ENCODE measurements at places on chromosomes 16 and 17.

DNA sequence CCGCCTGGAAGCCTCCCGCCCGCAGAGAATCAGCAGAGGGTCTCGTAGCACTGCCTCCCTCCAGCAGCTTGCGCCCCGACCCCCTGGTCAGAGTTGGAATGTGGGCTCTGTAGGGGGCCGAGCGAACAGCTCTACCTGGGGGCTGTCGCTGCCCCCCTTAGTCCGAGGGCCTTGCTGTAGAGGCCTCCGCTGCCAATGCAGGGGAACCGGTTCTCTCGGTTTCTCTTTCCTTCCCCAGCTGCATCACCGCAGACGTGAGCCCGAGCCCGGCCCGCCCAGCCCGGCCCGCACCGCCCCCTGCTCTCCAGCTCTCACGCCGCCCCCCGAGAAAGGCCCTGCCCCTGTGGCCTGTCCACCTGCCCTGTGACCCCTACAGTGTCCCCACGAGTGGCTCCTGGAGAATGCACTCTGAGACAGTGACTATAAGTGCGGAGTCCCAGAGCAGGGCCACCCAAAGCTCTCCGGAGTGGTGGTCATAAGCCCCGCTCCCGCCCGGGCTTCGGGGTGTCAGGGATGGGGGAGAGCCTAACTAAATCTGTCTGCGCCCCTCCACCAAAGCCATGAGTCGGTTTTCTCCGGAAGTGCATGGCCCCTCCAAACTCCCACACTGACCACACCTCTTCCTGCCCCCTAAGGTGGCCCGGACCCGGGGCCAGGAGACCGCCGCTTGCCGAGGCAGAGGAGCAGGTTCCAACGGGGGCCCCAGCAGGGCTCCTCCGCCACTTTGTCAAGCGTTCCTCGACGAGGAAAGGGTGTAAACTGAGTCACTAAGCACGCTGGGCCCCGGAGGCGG lies 1.7 kb downstream of the ARHGAP27 start:
- DNase-seq = no peak

DNA sequence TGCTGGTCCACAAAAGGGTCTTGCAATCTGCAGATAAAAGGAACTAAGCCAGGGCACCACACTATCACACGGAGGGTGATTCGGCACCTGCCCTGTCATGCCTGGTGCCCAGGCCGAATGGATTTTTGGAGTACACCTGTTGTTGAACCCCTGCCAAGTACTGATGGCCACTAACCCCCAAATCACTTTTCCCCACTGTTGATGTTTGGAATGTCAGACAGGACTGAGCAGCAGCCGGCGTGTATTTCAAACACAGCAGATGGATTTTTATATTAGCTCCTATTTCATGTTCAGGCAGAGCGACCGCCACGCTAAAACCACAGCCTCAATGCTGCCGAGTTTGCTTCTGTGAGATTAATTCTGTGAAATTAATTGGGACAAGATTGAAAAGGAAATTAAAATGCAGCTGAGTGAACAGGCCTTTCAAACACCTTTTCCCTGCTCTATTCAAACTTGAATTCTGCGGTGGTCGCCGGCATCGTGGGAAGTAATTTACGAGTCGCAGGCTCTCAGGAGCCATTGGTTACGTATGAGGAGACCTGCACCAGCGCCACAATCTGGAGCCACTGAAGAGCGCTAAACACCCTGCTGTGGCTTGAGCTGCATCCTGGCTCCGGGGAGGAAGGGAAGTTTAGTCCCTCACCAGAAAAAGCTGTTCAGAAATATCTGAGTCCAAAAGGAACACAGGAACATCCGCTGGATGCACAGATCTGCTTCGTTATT lies 48.5 kb downstream of the SNX11 start:
- DNase-seq = no peak

- DNase-seq = no peak
Observed at GRCh38 chr16:10339777-10340732, 45.8 kb upstream of the ATF7IP2 start.

DNA sequence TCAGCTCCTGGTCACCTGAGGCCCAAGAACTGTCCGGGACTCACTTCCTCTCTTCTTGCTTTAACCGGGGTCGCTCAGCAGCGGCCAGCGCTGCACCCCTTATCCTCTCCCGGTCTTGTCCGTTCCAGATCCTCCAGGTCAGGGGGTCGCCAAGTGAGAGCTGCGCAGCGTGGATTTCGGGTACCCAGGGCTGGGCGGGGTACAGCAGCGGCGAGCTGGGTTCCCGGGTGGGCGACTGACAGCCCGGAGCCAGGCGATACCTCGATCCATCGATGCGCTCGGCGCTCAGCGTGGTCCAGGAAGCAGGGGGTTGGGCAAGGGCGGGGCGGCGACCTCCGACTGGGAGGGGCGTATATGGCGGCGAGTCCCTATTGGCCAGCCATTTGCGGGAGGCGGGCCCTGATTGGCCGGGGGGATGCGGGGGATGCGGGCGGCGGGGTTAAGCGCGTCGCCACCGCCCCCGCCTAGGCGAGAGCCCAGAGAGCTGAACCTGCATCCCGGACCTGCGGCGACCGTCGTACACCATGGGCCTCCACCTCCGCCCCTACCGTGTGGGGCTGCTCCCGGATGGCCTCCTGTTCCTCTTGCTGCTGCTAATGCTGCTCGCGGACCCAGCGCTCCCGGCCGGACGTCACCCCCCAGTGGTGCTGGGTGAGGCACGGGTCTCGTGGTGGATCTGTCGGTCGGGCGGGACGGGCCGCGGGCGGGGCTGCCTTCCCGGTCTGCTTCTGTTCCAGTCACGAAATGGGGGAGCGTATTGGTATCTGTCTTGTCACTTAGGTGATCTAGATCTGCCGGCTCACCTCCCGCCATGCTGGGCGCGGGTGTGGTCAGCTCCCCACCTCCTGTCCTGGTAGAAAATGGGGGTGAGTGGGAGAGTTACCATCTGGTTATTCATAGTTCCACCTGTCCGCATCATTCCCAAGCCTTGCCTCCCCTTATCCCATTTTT lies at the start of gene PLA2G15:
Gene PLA2G15 (plus strand): TSS at position 471 of the 951 bp plus-strand sequence. CDS start 54 bp downstream, at position 525.
- DNase-seq = peak; percentile 95

- DNase-seq = no peak
Observed at GRCh38 chr17:57481910-57482391, 225.6 kb downstream of the MSI2 start.

DNA sequence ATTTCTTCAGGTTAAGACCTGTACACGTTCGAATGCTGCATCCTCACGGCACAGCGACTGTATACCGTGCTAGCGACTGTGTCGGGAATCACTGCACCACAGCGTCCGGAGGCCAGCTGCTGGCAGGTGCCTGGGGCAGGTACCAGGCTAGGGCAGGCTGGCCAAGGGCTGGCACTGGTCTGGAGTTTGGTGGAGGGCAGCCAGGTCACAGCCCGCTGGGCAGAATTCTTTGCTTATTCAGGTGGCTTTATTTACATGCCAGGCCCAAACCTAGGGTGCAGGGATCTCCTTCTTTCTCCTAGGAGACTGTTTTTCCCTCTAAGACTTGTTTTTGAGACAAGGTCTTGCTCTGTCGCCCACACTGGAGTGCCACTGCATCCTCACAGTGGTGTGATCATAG lies 37.9 kb downstream of the COTL1 start:
- no peak for DNase-seq

DNA sequence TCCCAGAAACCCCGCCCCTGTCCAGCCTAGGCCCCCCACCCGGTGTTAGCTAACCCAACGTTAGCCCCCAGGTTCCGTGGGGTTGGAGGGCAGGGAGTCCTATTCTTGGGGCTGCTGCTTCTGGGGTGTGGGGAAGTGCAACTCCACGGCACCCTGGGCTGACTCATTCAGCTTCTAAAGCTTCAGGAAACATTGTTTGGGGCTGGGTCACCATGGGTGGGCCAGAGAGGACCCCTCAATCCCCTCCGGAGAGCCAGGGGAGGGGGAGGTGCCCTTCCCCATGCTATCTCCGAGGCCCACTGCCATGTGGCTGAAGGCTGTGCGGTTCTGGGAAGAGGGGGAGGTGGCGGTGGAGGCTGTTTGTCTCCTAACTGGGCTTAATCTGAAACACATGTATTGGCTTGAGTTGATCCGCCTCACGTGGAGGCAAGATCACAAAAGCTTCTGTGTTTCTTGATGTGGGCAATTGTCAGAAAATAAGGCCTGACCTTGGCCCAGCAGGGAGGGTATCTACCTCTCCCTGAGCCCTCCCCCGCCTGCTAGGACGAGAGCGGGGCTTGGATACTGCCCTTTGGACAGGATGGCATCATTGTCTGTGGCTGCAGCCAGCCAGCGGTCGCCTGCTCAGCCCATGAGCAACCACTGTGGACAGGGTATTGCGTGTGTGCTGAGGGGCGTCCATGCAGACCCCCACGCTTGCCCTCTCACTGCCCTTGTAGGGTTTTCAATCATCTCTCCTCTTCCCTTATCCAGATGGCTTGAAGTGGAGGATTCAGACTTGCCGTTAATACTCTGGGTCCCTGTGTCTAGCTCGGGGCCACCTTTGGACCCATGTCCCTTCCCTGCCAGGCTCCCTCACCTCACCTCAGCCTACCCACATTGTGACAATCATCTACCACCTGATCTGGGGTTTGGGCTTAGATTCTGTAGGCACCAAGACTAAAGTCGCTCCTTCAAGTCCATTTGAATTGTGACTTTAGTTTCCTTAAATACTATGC lies 1.3 kb downstream of the SERPINF1 start:
- no peak for DNase-seq

- no peak for DNase-seq
Observed at GRCh38 chr16:84863481-84863814, 43.7 kb downstream of the CRISPLD2 start.

DNA sequence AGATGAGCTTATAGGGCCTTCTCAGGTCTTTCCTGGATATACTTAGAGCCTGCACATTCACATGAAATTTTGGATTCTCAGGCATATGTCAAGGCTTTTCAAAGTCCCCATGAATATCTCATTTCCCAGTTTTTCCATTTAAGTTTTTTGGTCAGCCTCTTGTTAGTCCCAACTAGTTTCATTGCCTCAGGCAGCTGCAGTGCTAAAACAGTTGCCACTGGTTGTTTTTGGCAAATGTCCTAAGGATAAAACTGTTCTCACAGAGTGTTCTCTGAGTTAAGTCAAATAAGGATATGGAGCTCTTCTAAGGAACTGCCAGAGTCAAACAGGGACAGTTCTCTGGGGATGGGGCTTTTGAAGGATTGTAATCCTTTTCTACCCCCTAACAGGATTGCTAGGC lies 39.9 kb upstream of the ABCC11 start:
- DNase-seq = no peak

- no peak for DNase-seq
Observed at GRCh38 chr16:995087-995486, 13.5 kb downstream of the SOX8 start.

- DNase-seq = no peak
Observed at GRCh38 chr17:80943346-80944145, 48.1 kb upstream of the CHMP6 start.

- DNase-seq = no peak
Observed at GRCh38 chr16:12214509-12214908, 238.0 kb downstream of the SNX29 start.

DNA sequence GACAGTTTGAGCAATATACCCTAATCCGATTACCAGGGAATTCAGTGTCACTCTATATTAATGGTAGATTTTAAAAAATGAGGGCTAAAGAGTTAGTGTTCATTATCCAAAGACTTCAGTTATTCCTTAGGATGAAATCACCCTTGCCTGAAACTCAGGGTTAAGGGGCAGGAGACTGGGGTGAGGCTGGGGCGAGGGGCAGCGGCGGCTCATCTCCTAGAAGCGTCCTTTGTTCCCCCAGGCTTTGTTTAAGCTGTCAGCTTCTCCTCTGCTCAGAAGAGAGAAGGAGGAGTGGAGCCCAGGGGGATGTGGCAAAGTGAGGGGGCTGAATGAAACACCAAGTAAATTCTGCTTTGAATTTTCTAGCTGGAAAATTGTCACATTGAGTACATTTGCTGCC lies 117.7 kb upstream of the ELAC2 start:
- no peak for DNase-seq

- DNase-seq = no peak
Observed at GRCh38 chr16:82744958-82745357, 118.2 kb downstream of the CDH13 start.

DNA sequence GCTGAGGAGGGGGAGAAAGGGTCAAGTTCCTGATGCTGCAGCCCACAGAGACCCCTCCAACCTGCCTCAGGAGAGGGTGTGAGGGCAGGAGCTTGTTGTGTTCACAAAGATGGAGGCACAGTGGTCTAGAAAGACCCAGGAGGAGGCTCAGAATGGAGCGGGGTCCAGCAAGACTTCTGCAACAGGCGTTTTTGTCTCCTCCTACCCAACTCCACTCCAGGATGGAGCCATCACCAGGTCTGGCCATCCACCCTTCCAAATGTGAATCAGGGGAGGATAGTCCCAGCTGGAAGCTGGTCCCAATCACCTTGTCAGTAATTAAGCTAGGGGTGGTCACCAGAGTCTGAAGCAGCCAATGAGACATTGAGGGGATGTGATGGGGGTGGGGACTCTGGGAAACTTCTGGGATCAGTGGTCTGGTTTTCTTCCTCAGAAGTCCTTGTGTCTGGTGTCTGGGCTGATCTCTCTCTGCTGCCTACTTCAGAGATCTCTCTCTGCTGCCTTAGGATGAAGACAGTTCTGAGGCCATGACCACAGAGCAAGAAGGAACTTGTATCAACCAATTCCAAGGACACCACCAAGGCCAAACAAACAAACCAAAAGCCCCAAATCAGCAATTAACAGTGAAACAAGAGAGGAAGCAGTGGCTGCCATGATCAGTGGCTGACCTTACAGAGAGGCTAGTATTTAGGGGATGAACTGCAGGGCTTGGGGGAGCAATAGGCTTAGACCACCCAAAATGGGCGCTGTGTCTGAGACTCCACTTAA lies 14.5 kb downstream of the CD300LB start:
- no peak for DNase-seq

- no peak for DNase-seq
Observed at GRCh38 chr17:31509805-31510177, 118.3 kb downstream of the RAB11FIP4 start.

GRCh38 chr16:84467256-84467655 lies 37.2 kb downstream of the MEAK7 start:
- DNase-seq = no peak

DNA sequence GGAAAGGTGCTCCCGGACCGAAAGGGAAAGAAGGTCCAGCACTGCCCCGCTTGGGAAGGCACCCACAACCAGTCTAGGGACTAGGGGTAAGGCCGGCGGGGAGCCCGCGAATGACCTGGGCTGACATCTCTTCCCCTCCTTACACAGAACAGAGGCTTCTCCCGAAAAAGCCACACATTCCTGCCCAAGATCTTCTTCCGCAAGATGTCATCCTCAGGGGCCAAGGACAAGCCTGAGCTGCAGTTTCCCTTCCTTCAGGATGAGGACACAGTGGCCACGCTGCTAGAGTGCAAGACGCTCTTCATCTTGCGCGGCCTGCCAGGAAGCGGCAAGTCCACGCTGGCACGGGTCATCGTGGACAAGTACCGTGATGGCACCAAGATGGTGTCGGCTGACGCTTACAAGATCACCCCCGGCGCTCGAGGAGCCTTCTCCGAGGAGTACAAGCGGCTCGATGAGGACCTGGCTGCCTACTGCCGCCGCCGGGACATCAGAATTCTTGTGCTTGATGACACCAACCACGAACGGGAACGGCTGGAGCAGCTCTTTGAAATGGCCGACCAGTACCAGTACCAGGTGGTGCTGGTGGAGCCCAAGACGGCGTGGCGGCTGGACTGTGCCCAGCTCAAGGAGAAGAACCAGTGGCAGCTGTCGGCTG lies 1.5 kb downstream of the CNP start:
- no peak for DNase-seq
